ENCODE measurements at places on chromosomes 5 and 9.
A peak's percentile ranks its signal among the peaks of the same experiment; 100 is the strongest.

- peak; percentile 42 for DNase-seq
Measured at GRCh38 chr9:99057665-99058625, 47.0 kb upstream of the TGFBR1 start.

GRCh38 chr5:141529873-141530272 is 41.0 kb downstream of the PCDHGC5 start:
- DNase-seq = no peak

DNA sequence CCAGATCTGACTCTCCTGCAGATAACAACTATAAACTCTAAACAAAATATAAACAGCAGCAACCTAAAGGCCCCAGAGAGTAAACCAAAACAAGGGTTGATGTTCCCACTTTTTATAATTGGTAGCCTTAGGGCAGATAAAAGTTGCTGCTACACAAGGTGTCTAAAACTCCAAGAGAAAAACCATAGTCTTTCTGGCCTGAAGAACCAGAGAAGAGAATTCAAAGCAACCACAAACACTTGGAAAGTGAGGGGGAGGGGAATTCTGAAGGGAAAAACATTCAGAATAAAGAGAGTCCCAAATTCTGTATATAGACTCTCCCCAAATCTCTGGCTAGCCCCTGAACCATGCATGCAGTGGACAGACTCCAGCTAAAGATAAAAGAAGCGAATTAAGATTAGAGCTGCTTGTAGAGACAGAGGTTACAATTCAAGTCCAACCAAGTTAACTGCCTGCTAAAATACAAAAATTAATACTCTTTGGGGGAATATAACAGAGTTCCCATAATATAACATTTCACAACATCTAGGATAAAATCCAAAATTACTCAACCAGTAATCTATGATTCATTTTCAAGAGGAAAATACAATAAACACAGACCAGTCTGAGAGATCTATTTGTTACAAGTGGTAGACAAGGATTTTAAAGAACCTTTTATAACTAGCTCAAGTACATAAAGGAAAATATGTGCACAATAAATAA is 37.5 kb upstream of the RGMB start:
- DNase-seq = no peak

DNA sequence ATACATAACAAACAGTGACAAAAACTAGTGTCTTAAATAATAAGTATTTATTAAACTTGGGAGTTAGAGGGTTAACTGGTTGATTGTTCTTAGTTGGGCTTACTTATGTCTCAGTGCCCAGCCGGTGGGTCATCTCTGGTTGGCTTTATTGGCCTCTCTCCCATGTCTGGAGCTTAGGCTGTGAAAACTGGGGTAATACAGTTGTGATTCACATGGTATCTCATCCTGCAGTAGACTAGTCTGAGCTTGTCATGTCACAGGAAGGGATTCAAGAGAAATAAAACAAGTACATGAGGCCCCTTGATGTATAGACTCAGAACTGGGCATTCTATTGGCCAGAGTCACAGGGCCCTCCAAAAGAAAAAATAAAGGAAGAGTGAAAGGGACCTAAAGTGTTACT is 466.4 kb upstream of the SMC2 start:
- DNase-seq = no peak

DNA sequence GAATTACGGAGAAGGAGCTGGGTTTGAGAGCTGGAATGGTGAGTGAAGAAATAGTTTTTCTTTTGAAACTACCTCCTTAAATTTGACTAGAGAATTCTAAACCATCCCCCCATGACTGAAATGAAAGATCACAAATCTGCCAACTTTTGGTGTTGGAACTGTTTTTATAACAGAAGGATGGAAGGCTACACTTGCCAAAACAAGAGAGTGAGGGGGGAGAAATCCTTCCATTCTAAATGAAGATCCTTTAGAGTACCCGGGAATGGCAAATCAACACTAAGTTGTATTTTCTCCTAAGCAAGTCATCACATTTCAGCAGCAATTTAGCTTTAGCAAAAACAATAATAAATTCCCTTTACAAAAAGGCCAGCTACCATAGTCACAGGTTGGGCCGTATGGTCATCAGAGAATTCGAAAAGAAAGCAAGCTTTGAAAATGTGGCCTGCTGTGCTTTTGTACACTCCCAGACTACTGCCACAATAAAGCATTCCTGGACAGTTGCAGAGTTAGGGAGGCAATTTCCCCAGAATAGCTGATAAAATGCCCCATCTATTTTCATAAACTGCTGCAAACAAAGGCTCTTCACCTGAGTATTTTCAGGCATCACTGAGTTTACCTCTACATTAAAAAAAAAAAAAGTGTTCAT is 25.0 kb upstream of the FREM1 start:
- DNase-seq = no peak

DNA sequence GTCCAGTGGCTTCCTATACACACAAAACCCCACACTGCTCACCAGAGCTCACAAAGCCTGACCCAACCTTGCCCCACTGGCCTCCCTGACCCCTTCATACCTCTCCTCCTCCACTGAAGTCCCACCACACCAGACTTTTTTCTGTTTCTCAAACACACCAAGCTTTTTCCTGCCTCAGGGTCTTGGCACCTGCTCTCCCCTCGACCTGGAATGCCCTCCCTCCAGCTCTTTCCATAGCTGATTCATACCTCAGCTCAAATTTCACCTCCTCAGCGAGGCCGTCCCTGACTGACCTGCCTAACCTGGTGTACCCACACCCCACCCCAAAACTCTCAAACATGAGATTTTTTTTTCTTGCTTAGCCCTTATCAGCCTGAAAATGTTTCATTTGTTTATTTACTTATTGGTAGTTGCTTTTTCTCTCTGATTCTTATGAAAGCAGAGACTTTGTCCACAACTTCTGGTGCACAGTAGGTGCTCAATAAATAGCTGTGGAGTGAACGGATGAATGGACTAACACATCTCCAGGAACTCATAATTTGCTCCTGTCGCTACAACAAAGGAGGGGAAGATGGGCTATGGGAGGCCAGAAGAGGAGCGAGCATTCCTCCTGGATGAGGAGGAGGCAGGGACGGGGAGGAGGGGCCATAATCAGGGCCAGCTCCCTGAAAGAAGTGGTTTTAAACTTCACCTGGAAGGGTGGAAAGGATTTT is 84.3 kb downstream of the SH3TC2 start:
- DNase-seq = no peak

DNA sequence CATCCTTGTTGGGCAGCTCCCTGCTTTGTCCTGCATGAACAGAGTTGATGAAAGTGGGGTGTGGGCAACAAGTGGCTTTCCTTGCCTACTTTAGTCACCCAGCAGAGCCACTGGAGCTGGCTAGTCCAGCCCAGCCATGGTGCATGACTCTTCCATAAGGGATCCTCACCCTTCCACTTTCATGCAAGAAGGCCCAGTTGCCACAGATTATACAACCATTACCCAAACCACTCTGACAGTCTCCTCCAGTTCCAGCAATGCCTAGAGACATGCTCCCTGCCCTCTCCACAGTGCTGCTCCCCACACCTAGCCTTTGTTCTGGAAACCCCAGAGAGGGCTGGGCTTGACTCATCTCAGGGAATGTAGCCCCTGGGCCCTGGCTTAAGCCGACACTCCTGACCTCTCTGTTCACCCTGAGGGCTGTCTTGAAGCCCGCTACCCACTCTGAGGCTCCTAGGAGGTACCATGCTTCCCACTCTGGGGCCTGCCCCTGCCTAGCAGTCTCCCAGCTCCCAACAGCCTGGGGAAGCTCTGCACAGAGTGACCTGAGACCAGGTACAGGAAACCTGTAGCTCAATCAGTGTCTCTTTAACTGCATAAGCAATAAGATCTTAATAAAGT is 3.9 kb downstream of the SLC35A4 start:
- no peak for DNase-seq

DNA sequence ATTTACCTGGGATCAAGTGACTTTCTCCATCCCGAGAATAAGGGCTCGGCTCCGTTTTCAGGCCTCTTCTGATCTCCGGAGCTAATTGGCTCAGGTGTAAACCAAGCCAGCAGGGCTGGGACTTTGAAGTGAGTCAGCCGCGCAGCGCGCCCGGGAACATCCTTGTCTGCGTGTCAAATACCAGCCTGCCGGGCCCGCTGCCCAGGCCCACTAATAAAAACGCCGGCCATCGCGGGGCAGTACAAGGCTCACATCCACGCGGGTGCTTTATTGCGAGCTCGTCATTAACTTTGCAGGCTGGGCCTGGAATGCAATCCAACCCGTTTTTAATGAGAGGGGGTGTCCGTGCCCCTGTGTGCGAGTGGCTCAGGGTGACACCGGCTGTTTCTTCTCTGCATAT is 416.8 kb downstream of the IRX2 start:
- DNase-seq = no peak

DNA sequence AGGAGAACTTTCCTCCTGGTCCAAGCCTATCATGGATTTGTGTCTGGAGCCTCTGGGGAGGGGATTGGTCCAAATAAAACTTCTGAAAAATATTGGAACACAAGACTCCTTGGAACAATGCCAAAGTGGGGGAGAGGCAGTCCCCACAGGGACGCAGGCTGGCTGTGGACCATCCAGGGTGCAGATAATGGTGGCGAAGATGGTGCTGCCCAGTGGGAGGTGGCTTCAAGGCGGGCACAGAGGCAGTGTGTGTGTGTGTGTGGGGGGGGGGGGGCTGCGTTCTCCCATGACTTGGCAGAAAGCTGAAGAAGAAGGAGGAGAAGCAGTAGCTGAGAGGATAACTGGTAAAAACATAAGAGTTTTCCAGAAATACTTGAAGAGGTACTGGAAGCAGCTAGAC is 186.4 kb downstream of the MELK start:
- no peak for DNase-seq

- DNase-seq = no peak
Measured at GRCh38 chr9:87830446-87830845, 52.2 kb upstream of the SPATA31E1 start.

DNA sequence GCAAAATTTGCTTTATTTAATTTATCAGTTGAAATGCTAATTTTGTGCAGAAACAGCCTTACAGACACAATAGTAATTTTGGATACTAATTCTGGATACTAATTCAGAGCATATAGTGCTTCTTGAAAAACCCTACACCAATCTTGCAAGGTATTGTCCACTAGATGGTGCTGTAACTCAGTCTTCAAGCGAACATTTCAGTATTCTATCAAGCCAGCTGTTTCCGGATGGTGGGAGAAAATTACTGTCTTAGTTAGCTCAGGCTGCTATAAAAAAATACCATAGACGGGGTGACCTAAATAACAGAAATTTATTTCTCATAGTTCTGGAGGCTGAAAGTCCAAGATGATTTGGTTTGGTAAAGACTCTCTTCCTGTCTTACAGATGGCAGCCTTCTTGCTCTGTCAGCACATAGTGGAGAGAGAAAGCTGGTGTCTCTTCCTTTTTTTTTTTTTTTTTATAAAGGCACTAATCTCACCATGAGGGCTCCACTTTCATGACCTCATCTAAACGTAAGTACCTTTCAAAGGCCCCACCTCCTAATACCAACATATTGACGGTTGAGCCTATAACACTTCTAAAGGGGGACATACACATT is 1306.5 kb upstream of the CDH9 start:
- no peak for DNase-seq

GRCh38 chr5:83377131-83377865 is 94.2 kb upstream of the VCAN start:
- DNase-seq = no peak
